ENCODE measurements at places on chromosomes 5 and 9.

- DNase-seq = no peak
Measured at GRCh38 chr5:147417135-147417813, 92.6 kb downstream of the DPYSL3 start.

DNA sequence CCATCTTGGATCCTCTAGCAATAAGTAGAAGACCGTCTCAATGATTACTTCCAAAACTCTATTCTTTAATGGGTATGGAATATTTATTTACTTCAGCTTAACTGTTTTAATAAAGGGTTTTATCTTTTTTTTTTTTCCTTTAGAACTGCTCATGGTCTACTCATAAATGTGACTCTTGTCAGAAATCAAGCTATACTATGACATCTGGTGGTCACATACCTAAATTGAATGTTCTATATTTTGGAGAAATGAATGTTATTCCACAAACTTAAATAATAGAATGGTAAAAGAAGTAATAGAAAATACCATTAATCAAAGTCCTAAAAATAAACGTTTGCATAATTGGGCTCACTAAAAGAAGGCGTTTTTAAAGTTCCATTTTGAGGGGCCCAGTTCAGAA, 131.2 kb upstream of the PLCXD3 start:
- no peak for DNase-seq

DNA sequence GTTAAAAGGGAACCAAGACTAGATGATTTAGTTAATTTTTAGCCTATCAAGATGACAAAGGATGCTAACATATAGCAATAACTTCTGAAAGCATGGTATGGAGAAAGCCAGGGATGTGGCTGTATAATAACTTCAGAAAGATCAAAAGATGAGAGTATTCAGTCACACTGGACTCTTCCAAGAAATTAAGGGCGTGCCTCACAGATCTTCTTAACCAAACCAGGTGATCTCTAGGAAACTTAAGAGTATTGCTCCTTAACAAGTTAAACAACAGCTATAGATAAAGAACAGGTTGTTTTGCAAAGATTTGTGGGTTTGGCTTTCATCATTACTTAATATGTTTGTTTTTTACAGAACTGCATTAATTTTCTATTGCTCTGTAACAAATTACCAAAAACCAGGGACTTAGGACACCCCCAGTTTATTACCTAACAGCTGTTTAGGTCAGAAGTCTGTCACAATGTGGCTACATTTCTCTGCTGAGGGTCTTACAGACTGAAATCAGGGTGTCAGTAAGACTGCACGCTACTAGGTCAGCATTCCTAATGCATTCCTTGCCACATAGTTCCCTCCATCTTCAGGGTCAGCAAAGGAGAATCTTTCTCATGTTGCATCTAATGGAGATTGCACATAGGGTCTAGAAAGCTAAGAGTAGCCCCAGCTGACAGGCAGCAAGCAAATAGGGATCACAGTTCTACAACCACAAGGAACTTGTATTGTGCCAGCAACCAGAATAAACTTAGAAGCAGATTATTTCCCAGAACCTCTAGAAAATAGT, 113.8 kb downstream of the WDR70 start:
- no peak for DNase-seq

DNA sequence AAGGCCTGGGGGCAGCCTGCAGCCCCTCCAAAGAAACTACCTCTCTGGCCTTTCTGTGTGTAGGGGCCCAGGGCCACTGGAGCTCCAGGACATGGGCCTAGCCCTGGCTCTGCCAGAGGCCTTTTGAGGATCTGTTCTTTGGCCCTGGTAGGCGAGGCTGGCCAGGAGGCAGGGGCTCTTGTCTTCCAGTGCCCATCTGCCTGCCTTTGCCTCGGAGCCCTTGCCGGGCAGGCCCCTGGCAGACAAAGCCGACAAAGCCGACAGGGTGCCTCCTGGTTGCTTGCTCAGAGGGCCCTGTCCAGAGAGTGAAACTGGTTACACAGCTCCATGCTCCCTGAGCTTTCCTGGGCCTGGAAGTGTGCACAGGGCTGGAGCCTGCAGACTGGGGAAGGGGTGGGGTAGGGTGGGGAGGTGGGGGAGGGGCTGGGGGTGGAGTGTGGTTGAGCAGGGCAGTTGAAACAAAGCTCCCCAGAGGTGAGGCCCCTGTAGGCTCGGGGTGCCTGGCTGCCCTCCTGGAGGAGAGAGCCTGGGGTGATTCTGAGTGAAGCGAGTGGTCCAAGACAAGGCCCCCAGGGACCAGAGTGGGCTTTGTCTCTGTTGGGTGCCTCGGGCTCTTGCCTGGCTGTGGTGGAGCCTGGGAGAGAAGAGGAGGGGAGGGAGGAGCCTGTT, 29.3 kb downstream of the PTPA start:
- DNase-seq = peak; percentile 26

DNA sequence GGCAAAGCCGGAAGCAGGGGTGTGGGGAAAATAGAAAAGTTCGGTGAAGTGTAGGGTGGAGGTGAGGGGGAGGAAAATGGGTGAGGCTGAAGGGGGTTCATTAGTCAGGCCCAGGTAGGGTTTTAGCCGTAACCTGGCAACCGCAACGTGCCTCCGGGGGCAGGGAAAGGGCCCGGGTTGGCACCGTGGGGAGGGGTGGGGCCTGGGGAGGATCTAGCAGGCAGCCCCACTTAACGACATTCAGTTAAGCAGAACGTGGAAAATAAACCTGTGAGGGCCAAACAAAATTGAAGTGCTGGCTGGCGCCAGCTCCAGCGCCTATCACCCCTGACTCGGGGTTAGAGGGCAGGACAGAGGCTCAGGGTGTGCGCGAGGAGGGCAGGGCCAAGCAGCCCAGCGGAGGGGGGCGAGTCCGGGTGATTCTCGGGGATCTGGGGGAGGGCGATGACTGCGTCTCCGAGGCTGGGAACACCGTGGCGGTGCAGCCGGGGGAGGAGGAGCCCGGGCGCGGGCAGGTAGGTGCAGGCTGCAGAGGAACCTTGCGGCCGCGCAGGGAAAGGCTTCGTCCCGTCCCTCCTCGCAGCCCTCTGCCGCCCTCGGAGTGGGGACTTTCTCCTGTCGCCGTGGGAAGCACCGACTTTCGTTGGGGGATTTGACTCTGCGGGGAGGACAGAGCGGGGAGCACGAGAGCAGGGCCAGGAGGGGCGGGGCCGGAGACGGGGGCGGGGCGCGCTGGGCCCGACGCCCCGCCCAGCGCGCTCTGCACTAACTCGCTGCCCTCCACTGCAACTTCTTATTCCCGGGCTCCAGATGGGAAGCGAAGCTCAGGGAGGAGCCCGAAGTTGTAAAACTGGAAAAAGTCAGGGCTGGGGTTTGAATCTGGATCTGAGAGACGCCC, 5.1 kb downstream of the RGS14 start:
- DNase-seq = peak; percentile 52

GRCh38 chr5:180159756-180160155, 49.3 kb downstream of the RASGEF1C start:
- DNase-seq = no peak

- no peak for DNase-seq
Measured at GRCh38 chr9:36862206-36863145, 171.6 kb downstream of the PAX5 start.

DNA sequence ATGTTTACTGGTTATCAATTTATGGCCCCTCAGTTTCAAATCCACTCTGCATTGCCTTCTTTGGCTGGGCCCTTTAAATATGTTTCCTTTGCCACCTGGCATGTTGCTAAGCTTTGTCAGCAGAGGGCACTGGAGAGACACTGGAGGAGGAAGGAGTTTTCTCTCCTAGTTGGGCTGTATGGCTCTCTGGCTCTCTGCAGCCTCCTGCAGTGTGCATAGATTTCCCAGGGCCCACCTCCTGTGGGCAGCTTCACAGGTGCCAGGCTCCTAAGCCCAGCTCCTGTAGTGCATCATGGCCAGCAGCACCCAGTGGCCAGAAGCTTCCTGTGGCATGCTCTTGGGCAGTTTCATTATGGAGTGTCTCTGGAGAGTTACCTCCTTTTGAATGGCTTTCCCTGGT, 23.3 kb downstream of the CAVIN4 start:
- DNase-seq = no peak

GRCh38 chr9:128819716-128820664, 1.7 kb downstream of the ENDOG start:
- no peak for DNase-seq

- no peak for DNase-seq
Measured at GRCh38 chr5:54556141-54556540, 38.6 kb downstream of the SNX18 start.

DNA sequence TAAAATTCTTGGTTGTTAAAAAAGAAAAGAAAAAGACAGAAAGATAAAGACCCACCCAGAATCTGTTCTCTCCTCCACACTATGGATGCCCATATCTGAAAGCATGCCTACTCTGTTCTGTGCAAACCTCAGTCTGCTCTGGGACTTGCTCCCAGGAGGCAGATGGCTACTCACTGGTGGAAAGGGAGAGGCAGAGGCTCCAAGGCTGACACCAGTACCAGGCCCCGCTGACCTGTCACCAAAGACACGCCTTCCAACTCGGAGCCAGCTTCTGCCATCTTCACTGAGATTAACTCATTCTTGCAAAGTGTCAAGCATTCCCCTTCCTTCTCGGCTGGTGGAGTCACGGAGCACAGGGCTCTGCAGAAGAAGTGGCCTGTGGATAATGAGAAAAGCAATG, 21.6 kb downstream of the SH3TC2 start:
- no peak for DNase-seq

DNA sequence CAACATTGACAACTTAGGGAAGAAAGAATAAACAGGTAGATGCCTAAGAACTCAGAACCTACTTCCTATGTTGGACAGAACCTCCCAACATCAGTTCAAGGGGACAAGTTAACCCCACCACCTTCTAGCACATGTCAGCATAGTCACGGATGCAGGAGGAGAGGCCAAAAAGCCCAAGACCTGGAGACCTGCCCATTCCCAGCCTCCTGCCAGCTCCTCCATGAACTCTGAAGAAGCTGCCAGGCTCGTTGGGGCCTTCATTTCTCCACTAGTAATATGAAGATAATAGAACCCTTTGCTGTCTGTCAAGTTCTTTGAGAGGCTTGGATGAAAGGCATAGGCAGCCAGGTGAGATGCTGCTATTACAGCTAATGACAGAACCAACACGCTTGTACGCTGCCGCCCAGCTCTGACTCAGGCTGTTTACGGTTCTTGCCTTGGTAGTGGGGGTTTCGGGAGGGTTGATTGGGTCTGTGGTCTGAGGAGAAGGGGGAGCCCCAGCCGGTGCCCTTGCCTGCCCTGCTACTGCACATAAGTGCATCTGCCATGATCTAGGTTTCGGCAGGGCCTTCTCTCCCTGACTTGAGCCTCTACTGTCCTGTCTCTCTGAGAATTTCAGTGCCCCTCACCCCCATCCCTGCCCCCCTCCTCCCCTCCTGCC, 82.2 kb downstream of the NRG2 start:
- DNase-seq = no peak

GRCh38 chr9:97237311-97237786, 70.1 kb upstream of the CCDC180 start:
- no peak for DNase-seq

GRCh38 chr5:5437227-5438172, 15.0 kb downstream of the ICE1 start:
- no peak for DNase-seq

- DNase-seq = no peak
Measured at GRCh38 chr5:119071561-119071995, 691 bp downstream of the DMXL1 start.

DNA sequence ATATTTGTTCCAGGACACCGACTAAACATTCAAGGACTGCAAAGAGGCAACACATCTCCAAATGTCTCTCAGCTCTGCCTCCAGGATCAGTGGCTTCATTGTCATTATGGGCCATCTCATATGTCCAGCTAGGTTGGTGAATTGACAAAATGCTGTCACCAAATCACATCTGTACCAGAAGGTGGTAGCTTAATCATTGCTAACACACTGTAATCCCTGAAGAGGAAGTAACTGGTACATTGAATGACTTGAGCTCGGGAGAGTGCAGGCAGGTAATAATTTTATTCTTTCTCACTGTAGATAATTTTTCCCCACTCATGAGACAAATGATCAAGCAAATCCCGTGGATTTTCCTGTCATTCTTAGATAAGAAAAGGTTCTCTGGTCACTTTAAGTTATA, 169.8 kb downstream of the SEMA6A start:
- no peak for DNase-seq

- peak; percentile 59 for DNase-seq
Measured at GRCh38 chr9:129237164-129237611, 59.1 kb upstream of the IER5L start.

DNA sequence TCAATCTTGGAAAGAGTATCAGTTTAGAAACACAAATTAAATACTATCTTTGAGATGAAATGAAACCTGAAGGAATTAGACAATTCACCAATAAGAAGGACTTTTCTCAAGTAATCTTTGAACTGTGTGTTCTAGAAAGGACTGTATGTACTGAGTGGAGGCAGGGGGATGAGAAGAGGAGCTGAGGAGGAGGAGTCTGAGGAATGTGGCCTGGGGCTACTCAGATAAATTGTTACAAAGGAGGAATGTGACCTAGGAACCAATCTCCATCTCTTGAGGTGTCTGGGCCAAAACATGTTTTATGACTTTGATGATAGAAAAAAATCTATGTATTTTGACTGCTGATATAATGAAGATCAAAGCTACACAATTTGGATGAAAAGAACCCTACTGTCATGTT, 124.3 kb upstream of the ANKRD55 start:
- no peak for DNase-seq

- DNase-seq = no peak
Measured at GRCh38 chr5:1231354-1231905, 6.2 kb downstream of the SLC6A18 start.

DNA sequence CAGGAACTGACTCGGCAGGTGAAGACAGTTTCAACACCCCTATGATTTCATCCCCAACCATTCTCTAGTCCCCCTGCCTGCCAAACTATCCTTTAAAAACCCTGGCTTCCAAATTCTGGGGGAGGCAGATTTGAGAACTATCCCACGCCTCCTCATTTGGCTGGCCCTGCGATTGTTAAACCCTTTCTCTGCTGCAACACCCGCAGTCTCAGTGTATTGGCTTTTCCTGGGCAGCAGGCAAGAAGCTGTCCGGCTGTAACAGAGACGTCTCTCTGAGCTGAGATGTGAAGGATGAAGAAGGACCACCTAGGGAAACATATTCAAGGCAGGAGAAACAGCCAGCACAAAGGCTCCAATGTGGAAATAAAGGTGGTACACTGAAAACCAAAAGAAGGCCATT, 6.6 kb downstream of the ST6GALNAC6 start:
- DNase-seq = no peak

DNA sequence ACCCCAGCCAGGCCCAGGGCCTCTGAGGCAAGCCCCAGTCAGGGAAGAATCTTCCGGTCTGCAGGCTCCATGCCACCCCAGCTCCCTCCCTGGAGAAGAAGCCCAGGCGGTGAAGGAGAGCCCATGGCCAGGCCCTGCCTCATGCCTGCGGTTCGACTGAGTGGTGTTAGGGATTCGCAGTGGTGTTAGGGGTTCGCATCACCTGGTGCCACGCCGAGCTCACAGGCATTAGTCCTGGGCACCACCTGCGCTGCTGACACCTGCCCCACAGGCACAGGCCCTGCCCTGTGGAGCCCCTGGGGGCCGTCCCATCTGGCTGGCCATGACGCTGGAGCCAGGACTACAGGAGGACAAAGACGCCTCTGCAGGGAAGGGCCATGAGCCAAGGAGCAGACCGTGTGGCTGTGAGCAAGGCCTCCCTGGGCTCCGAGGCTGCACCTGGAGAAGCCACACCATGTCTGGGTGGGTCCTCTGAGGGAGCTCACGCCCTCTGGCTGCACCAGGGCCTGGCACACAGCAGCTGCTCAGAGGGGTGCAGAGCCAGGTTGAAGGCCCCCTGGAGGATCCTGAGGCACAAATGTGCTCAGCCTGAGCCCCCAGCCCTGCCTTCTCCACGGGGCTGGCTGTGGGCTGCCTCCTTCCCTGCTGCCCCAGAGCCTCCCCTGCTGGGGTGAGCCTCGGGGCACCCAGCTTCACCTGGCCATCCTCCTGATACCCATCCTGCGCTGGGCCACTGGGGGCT, 27.6 kb upstream of the RNF130 start:
- DNase-seq = no peak
